ENCODE measurements at places on chromosomes 12 and 14. TPM values are rescaled to one million over a fixed set of nuclear protein-coding genes. Genes with fewer than 3 reads are reported as not detected.

The HCAR1 gene
- 0.05 TPM for total RNA-seq

The INHBC gene
- 0.21 TPM for total RNA-seq

The SERPINA9 gene
- total RNA-seq: not detected

GRCh38 chr12:24948757-24949722 lies at the start of gene BCAT1:
TSS of gene BCAT1 (minus strand) at chr12:24949101. CDS start at chr12:24948932, 169 bp downstream.
- peak within 1 kb of the TSS; percentile 65 for H3K4me3 ChIP-seq
- H3K4me1 ChIP-seq: no peaks in the 10 kb centered on the region
- H3K27ac ChIP-seq: no peak within 1 kb of the TSS
- H3K27me3 ChIP-seq: peaks cover 18% of the 10 kb centered on the region
- H3K36me3 ChIP-seq: no peaks in the 10 kb centered on the region

GRCh38 chr14:42110167-42110566 lies 503.5 kb downstream of the LRFN5 start:
- no peaks in the 10 kb centered on the region for H3K36me3 ChIP-seq
- no peaks in the 10 kb centered on the region for H3K4me1 ChIP-seq
- H3K27me3 ChIP-seq: no peaks in the 10 kb centered on the region
- no peak overlapping the region for H3K4me3 ChIP-seq

- peaks cover 7% of the 10 kb centered on the region for H3K4me1 ChIP-seq
- H3K27ac ChIP-seq: no peak overlapping the region
- H3K4me3 ChIP-seq: no peak overlapping the region
- H3K36me3 ChIP-seq: peaks cover 27% of the 10 kb centered on the region
- H3K27me3 ChIP-seq: no peaks in the 10 kb centered on the region
Measured at GRCh38 chr12:49761677-49762467, 20.5 kb downstream of the TMBIM6 start.

DNA sequence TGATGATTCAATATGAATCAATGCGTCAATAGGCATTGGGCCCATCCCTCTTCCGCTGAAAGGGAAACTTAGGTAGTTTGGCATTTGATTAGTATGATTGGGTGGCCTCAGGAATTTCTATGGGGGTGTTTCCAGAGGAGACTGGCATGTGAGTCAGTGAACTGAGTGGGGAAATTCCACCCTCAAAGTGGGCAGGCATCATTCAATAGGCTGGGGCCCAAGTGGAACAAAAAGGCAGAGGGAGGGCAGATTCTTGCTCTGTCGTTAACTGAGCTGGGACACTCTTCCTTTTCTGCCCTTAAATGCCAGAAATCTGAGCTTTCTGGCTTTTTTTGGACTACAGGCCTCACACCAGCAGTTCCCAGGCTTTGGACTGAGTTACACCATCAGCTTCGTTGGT lies 373.5 kb downstream of the RPS29 start:
- no peaks in the 10 kb centered on the region for H3K36me3 ChIP-seq
- H3K4me1 ChIP-seq: no peaks in the 10 kb centered on the region
- DNase-seq: no peak
- H3K4me3 ChIP-seq: no peak overlapping the region
